ENCODE measurements at places on chromosomes 11 and 22.

DNA sequence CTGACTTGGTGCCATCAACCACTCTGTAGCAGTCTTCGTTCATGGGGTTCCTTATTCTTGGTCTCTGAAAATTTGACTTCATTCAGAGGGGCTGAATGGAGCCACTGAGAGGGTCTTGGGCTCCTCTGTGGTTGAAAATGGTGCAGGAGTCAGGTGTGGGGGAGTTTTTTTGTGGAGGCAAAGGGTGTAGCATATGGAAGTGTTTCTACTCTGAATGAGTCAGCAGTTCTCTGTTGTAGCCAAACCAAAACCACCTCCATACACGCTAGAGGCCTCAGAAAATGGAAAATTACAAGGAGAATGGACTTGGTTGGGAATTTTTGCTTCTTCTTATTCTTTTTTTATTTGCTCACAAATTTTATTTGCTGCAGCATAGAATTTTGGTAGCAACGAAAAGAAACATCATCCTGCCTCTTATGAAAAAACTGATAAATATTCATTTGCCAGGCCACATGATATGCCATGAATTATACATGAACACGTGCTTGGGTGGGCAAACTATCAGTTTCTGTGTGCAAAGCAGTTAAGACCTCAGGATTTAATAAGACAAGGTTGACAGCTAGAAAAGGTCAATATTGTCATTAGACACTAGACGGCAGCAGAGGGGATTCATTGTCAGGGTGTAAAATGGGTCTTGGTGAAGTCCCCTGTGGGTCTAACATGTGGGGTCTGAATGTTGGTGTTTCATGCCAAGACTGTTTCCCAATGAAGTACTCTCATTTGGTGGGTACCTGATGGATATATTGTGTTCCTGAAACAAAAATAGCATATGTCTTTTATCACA lies 111.7 kb downstream of the MYO18B start:
- no peak for DNase-seq

DNA sequence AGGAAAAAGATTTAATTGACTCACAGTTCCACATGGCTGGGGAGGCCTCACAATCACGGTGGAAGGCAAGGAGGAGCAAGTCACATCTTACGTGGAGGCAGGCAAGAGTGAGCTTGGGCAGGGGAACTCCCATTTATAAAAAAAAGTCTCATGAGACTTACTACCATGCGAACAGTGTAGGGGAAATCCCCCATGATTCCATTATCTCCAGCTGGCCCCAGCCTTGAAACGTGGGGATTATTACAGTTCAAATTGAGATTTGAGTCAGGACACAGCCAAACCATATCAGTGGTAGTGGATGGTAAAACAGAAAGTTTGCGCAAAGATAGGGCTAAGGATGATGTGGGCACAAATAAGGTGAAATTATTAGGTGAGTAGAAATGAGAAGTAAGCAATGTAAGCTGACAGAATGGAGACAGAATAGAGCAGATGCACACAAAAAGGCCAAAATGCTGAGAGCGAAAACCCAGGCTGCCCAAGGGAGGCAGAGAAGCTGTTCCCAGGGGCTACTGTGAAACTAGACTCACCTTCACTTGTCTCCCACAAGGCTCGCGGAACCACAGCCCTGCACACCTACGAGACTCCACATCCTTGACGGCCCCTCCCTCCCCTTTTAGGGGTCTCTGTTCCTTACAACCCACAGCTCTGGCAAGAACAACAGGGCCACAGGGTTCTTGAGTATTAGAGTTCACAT lies 377.6 kb downstream of the CADM1 start:
- no peak for DNase-seq

DNA sequence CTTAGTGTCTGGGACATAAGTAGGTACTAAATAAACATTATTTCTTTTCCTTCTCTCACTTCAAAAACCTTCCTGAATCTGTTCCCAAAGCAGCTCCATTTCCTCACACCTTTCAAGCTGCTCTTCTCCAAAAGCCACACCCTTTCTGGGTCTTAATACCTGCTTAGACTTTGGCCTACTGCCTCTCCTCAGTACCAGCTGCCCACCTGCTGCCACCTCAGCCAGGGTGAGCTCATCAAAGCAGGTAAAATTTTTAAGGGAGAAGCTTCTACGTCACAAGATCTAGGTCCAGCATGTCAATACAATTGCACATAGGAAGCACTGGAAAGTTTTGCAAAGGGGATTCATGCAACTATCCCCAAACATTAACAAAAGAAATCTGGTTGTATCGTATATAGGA lies 108.4 kb downstream of the RPL27A start:
- no peak for DNase-seq

DNA sequence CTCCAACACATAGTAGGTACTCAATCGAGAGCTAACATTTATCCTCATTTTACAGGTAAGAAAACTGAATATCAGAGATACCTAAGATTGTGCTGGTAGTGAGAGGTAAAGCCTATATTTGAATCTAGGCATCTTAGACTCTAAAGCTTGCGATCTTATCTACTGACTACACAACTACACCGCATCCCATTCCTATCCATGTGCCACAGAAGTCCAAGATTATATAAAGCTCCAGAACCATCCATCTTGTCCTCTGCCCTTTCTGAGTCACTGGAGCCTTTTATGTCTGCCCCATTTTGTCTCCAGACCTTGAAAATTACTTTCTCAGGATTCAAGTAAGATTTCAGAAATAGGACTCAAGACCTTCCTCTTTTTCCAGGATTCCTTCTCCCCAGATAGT lies 84.4 kb downstream of the OR5AK2 start:
- no peak for DNase-seq

DNA sequence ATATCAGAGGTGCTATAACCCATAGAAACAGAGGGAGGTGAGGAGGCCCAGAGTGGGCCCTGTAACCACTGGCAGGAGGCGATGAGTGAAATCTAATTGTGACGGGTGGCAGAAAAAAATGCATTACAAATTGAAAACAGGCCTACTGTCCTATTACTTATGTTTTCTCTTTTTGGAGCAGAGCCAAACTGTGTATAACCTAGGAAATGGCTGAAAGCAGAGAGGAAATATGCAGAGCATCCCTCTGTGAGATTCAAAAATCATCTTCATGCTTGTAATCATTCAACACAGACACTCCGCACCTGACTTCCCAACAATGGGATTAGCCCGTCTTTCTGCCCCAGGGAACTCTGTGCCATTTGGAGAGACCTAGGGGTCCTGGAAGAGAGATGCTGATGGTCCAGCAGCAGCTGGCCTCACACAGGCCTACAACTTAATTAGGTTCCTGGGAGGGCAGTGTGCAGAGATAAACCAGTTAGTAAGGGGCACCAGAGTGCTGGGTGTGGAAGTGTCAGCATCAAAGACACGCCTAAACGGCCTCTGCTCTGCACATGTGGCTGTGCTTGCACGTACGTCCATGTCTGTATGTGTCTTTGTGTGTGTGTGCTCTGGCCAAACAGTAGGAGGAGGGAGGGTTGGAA lies 41.8 kb downstream of the MAP6 start:
- no peak for DNase-seq

DNA sequence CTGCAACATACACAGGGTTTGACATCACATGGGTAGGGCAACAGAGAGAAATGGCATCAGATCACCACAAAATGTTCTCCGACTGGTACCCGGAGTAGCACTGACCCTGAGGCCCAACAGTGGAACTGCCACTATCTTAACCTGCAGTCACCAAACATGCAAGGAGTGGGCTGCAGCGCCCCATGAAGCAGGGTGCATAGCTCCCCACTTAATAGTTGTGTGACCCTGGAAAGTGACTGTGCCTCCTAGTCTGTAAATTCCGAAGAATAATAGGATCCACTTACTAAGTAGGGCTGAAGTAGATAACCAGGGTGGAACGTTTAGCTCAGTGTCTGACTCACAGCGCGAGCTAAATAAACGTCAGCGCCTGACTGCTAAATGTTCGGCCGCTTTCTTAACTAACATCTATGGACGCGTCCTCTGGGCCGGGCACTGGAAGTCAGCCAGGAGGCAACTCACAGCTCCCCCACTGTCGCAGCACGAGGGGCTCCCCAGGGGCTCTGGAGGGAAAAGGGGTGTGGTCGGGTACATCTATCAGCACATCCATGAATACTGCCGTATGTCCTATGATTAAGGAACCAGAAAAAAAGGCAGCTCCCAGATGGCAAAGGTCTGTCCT lies 777 bp downstream of the LTO1 start:
- no peak for DNase-seq

DNA sequence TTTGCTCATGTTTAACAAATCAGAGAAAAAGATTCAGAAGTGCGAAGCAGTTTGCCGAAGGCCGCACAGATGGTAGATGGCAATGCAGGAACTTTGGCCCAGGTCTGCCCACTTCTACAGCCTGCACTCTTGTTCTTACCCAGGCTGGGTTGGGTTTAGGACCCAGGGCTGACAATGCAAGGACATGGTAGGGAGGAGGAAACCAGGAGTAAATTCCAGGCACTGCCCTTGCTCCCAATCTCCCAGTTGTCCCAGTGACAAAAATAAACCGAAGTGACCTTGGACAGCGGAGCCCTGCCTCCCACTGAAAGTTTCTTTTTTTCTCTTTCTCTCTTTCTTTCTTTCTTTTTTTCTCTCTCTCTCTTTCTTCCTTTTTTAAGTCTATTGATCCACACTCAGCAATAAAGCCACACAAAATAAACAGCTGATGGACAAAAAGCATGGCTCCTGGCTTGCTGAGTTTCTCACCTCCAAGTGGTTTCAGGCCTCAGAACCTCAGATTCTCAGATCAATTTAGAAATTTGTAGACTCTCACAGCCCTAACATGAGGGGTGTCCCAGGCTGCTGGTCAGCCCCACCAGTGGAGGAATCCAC lies 33.5 kb upstream of the FCHSD2 start:
- DNase-seq = no peak

DNA sequence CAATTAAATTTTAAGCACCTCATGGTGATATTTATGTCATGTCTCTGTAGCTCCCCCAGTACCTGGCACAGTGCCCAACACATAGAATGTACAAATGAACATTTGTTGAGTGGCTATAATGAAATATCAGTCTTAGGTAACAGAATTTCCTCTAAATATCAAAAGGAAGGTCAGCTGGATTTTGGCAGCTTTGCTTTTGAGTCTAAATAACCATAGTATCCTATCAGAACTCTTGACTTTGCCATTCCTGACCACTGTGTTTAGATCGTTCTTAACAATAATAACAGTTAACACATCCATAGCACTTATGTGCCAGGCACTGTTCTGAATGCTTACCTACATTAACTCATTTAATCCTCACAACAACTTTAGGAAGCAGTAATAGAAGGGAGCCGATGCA lies 26.6 kb downstream of the TMEM123 start:
- DNase-seq = no peak

DNA sequence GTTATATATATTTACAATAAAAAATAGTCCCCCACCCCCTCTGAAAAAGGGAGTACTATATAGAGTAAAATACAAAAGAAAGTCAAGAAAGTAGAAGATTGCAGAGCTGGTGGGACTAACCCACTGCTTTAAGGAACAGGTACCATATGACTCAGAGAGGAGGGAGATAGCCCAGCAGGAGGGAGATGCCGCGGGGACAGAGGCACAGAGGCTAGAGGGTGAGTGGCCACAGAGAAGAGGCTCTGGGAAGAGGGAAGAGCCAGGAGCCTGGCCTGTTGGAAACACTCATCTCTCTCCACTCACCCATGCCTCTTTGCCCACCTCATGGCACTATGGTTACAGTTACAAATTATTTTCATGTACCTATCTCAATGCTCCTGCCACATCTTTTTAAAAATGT lies 53.6 kb upstream of the LYVE1 start:
- no peak for DNase-seq

- no peak for DNase-seq
Observed at GRCh38 chr11:134449713-134450112, 37.7 kb upstream of the B3GAT1 start.

DNA sequence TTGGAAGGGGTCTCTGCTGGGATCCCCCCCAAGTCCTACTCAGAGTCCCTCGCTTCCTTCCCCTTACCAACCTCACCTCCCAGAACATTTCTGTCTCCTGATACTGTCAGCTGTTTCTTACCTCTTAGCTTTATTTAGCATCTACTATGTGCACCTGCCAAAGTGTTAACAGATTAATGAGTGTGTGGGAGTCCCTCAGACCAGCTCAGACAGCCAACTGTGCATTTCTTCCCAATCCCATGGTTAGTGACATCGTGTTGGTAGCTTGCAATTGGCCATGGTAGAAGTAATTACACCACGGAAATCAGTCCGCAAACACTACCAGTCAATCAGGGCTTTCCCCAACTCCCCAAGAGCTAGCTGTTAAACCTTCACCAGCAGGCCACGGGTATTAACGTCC lies 150.6 kb downstream of the DSCAML1 start:
- DNase-seq = no peak

DNA sequence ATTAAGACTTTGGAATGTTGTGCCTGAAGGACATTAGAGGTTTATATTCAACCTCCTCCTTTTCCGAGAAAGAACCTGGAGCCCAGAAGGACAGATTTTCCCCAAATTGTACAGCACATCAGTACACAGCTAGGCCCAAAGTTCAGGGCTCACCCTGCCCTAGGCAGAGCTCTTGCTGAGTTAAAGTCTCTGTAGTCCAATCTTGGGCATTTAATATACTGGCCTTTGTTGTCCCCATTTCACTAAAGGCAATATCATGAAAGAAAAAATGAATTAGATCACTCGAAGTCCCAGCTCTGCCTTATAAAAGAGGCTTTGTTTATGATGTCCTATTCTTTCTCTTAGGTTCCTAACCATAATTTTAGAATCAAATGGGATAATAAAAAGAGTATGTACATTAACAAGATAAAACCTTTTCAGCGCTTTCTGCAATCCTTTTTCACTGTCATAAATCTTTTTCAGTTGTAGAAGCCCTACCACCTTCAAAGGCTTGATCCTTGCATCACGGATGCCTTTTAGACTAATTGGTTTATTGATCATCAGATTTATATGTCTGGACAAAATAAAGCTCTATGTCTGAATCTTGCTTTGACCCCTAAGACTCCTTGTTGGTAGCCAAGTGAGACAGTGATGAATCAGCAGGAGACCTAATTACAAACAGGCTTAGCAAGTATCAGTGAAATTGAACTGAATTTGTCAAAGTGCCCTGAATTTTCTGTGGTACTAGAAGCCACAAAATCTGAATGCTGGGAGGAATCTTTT lies 39.8 kb downstream of the RELT start:
- DNase-seq = no peak

- no peak for DNase-seq
Observed at GRCh38 chr11:1181853-1182535, 24.2 kb downstream of the MUC5AC start.

DNA sequence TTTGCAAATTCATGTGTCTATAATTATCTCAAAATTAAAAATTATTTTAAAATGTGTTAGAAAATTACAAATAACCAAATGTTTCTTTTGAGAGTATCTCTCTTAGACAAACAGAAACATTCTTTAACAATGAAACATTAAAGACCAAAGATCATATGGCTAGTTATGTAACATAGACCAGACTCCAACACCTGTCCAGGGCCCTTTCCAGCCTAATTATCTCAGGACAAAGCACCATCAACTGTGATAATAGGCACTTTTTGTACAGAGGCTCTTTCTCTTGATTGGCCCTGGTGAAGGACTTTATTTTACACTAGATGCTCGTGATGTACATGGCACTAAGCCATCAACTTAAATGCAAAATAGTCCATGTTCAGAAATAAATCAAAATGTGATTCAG lies 5.0 kb upstream of the PLEKHA7 start:
- DNase-seq = no peak

Measured in C1 segment of cervical spinal cord (tissue), 14 donors.